ENCODE measurements at places on chromosomes 13 and 19. TPM values are rescaled to one million over a fixed set of nuclear protein-coding genes. Genes with fewer than 3 reads are reported as not detected.
A peak's percentile ranks its signal among the peaks of the same experiment; 100 is the strongest.

The FXYD7 gene
- total RNA-seq: 1.8 TPM

The UNC13A gene
- total RNA-seq: 0.04 TPM

The ZNF577 gene
- 5.7 TPM for total RNA-seq

The TYROBP gene
- not detected for total RNA-seq

- no peak for DNase-seq
These were observed 16.1 kb upstream of the AKAP11 start for GRCh38 chr13:42255886-42256285.

The CPAMD8 gene
- total RNA-seq: 0.19 TPM

GRCh38 chr19:18496167-18496979 is 25.5 kb downstream of the ELL start:
- DNase-seq: peak; percentile 42

The SHISA7 gene
- total RNA-seq: not detected

GRCh38 chr13:113902986-113903775 is 39.3 kb upstream of the GAS6 start:
- DNase-seq: no peak

GRCh38 chr13:101417043-101417406 is 717 bp upstream of the NALCN start:
- no peak for DNase-seq

DNA sequence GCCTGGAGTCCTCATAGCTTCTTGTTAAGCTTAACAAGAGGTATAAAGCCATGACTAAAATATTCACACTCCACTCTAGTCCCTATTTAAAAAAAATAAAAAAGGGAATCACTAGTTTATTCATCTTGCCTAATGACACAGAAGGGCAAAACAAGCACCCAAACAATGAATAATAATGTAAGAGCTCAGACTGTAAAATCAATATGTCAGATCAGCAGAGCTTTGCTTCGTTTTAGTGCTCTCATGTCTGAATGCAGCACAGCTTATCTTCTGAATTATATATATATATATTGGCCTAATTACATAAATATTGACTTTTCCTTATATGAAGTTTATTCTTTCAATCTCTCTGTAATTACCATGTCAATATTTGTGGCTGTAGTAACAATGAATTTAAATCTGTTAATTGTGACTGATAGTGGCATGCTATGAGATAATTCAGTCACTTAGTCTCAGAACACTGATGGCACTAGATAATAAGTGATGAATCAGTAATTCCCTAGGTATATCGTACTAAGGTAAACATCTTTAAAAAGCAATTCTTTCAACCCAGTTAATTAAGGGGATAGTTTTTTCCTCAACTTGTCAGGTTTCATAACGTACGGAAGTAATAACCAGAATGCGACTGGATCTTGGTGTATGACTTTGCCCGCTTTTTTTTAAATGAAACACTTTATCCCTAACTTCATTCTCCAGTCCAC is 361.9 kb upstream of the GPC6 start:
- DNase-seq: no peak

Measured in activated naive CD4-positive, alpha-beta T cell treated with anti-CD3 and anti-CD28 coated beads, Interleukin-2, amount 50 U/mL, for 72 hours (primary cell).